ENCODE measurements at places on chromosomes 3 and 15.

GRCh38 chr3:156902916-156903315 lies 76.8 kb downstream of the LEKR1 start:
- no peak for DNase-seq

GRCh38 chr3:190094160-190094718 lies 26.5 kb downstream of the P3H2 start:
- no peak for DNase-seq

GRCh38 chr3:24608701-24609390 lies 114.2 kb upstream of the THRB start:
- no peak for DNase-seq

- no peak for DNase-seq
Observed at GRCh38 chr3:106552351-106553043, 683.7 kb upstream of the CBLB start.
